Activated T-cell treated with anti-CD3 and anti-CD28 coated beads, Interleukin-2, amount 50 U/mL, for 72 hours (primary cell): ENCODE measurements at places on chromosomes 4 and X. TPM values are rescaled to one million over a fixed set of nuclear protein-coding genes. Genes with fewer than 3 reads are reported as not detected.

PRSS12 gene
- 0.07 TPM for total RNA-seq

LRIT3 gene
- total RNA-seq, result 0.09 TPM

PAQR3 gene
- 12.8 TPM for total RNA-seq

ZNF630 gene
- total RNA-seq, result 3.4 TPM

CENPVL1 gene
- not detected for total RNA-seq

WAS gene
- 83.9 TPM for total RNA-seq

SPIN2A gene
- 1.2 TPM for total RNA-seq

USP38 gene
- 31.2 TPM for total RNA-seq

HSFX1 gene
- 1.00 TPM for total RNA-seq

DCK gene
- total RNA-seq, result 45.4 TPM

MAOA gene
- 6.3 TPM for total RNA-seq

KIF4A gene
- 28.7 TPM for total RNA-seq

P2RY10 gene
- total RNA-seq, result 81.3 TPM
